Naive B cell (primary cell): ENCODE measurements at places on chromosomes 12 and 14. TPM values are rescaled to one million over a fixed set of nuclear protein-coding genes. Genes with fewer than 3 reads are reported as not detected.

GZMB gene
- 3.2 TPM for polyA plus RNA-seq

SLC39A2 gene
- polyA plus RNA-seq, result not detected

LGR5 gene
- polyA plus RNA-seq, result not detected

ZNF891 gene
- polyA plus RNA-seq, result 1.5 TPM

IL22 gene
- not detected for polyA plus RNA-seq

AQP2 gene
- not detected for polyA plus RNA-seq

ZC3H14 gene
- polyA plus RNA-seq, result 45.9 TPM

OAS2 gene
- polyA plus RNA-seq, result 29.3 TPM

TULP3 gene
- polyA plus RNA-seq, result 8.8 TPM

PLA2G1B gene
- not detected for polyA plus RNA-seq

DNA sequence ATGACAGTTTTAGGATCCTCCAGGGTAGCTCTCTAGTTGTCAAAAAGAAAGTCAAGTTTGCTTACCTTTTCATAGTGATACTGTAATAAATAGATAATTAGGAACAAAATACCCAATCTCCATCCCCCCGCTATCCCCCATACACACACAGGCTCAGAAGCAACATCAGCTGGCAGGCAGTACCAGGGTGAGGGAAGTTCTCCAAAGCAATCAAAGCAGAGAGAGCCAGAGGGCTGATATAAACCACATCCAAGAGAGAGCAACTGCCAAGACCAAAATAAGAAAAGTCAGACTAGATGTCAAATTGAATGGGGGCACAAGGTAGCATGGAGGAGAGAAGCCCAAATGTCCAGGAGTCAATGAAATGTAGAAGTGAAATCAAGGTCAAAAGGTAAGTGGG lies 80.2 kb upstream of the PTPRR start:
- no peak for DNase-seq

GRCh38 chr14:58912799-58913432 lies 275.2 kb downstream of the DACT1 start:
- no peak for DNase-seq

GRCh38 chr12:76030341-76031080 lies 1.1 kb downstream of the PHLDA1 start:
- peak; percentile 24 for DNase-seq

- no peak for DNase-seq
Observed at GRCh38 chr14:37711831-37712475, 116.5 kb downstream of the TTC6 start.

- no peak for DNase-seq
Observed at GRCh38 chr14:59123975-59124374, 64.5 kb upstream of the DAAM1 start.

- DNase-seq, result no peak
Observed at GRCh38 chr12:93135286-93136239, 206.5 kb upstream of the EEA1 start.

GRCh38 chr12:130919086-130919485 lies 34.6 kb upstream of the ADGRD1 start:
- DNase-seq, result no peak

GRCh38 chr14:106875503-106875902 lies 1349.1 kb downstream of the TMEM121 start:
- peak; percentile 69 for DNase-seq

DNA sequence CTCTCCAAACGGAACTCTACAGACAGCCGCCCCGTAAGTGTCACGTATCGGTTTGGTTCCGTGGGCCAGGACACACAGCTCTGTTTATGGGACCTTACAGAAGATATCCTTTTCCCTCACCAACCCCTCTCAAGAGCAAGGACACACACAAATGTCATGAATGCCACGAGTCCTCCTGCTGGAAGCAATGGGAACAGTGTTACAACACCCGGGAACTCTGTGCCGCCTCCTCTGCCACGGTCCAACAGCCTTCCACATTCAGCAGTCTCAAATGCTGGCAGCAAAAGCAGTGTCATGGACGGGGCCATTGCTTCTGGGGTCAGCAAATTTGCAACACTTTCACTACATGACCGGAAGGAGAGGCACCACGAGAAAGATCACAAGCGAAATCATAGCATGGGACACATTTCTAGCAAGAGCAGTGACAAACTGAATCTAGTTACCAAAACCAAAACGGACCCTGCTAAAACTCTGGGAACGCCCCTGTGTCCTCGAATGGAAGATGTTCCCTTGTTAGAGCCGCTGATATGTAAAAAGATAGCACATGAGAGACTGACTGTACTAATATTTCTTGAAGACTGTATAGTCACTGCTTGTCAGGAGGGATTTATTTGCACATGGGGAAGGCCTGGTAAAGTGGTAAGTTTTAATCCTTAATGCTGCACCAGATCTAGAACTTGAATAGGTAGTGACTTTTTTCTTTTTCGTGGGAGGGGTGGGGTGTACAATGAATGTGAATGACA lies 69.7 kb downstream of the WDR20 start:
- no peak for DNase-seq

- DNase-seq, result no peak
Observed at GRCh38 chr14:52703225-52703624, 3.8 kb upstream of the PSMC6 start.

- no peak for DNase-seq
Observed at GRCh38 chr12:76375939-76376338, 27.7 kb upstream of the BBS10 start.

- DNase-seq, result no peak
Observed at GRCh38 chr12:22923768-22924167, 298.8 kb downstream of the ETNK1 start.

- no peak for DNase-seq
Observed at GRCh38 chr12:120719496-120720233, 6.0 kb upstream of the ACADS start.

- DNase-seq, result no peak
Observed at GRCh38 chr14:61751475-61751989, 10.7 kb upstream of the SNAPC1 start.

DNA sequence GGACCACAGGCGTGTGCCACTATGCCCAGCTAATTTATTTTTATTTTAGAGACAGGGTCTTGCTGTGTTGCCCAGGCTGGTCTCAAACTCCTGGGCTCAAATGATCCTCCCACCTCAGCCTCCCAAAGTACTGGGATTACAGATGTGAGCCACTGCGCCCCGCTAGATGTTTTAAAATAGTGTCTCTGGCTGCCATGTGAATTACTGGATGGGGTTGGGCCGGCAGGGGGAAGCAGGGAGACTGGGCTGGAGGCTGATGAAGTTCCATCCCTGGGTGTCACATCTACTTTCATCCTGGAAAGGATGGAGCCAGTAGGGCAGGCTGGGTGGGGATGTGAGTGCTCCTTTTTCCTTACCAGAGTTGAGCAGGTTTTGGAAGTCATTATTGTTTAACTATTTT lies 46.1 kb downstream of the DNAH10 start:
- no peak for DNase-seq

DNA sequence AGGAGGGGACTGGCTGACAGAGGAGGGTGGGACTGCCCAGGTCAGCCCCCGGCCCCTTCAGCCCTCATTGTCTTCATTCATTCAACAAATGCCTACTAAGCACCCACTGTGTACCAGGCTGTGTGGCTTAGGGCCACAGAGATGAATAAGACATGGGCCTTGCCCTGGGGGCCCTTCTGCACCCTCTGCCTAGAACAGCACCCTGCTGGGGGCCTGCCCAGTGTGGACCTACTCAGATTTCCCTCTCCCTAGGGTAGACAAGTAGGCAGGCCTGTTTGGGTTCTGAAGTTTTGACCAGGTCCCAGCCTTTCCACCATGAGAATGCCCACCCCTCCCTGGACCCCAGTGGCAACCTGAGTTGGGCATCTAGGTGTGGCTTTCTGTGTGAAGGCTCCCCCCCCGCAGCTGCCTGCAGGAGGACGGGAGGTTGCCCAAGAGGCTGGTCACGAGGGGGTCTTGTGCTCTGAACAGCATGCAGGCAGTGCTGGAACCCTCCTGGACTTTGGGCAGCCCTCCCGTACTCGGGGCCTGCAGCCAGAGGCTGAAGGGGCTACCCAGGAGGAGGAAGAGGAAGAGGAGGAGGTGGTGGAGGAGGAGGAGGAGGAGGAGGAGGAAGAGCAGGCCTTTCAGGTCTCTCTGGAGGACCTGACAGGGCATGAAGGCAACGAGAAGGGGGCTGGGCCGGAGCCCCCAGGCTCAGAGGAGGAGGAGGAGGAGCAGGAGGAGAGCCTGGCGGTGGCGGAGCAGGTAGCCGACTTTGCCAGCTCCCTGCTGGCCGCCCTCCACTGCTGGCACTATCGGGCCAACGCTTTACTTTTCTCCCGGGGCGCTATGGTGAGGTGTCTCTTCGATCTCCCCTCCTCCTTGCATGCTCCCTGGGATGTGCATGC lies 33.4 kb downstream of the PLEKHG3 start:
- DNase-seq, result no peak

DNA sequence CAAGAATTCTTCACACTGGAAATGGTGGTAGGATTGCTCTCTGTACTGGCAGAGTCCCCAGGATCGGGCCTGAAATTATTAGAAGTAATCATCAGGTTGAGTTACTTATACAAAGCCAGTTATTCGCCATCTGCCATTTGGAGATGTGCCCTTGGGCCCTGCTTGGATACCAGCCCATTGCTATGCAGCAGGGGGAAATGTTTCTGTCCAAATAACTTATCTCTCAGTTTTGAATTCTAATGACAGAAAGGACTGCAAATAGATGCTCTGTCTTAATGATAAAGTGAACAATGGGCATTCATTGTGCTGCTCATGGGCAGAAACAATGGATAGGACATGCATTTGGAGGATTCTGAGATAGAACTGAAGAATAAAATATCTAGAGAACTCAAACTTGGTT lies 139.1 kb upstream of the PELI2 start:
- no peak for DNase-seq

GRCh38 chr12:103547376-103547775 lies 39.7 kb upstream of the STAB2 start:
- DNase-seq, result no peak

DNA sequence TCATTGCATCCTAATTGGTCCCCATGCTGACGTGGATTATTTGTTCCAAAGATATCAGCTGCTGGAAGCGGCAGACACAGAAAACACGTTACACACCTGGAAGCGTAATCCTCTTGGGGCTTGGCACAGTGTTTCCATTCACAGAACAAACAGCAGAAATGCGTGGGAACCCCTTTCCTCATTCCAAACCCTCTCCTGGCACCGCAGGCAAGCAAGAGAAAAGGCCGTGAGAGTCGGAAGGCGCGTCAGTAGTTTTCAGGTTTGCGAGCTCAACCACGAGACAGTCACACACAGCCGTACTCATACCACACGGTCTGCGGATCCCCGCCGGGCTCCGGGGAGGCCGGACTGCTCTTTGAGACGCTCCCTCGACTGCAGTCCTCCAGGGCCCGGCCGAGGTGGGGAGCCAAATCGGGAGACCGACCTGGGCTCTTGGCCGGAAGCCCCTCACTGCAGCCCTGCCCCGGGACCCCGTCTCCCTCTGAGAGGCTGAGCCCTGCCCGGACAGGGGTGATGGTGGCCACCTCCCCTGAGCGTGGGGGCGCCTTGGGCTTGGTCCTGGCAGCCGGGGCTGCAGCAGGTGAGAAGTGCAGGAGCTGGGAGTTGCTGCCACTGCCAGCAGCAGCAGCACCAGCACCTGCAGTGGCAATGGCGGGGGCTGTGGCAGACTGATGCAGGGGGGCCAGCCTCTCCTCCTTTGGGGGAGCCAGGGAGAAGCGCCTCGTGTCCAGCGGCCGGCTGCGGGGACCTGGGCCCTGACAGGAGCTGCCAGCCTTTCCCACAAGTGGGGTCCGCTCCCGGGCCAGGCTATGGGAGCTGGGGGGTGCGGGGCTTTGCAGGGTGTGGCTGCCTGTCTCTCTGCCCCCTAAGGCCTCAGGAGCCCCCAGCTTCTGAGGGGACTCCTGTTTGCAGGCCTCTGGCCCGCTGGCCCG lies 28.1 kb upstream of the GPR68 start:
- DNase-seq, result no peak

- no peak for DNase-seq
Observed at GRCh38 chr14:70098250-70098809, 90.4 kb downstream of the SLC8A3 start.

GRCh38 chr12:59396919-59397318 lies 198.9 kb upstream of the SLC16A7 start:
- DNase-seq, result no peak

DNA sequence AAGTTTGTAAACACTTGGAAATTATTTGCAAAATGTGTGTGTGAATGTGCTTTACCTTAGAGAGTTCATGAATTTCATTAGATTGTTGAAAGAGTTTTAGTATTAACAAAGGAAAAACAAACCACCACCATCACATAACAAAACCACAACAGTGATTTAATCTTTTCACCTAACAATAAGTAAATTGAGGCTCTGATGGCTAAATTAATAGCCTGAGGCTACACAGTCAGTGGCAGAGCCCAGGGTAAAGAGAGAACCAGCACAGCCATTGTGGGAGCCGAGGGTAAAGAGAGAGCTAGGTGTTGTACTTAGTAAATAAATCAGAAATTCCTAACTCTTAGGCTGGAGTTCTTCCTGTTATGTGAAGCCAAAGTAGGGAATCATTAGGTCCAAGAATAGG lies 51.2 kb upstream of the CAPRIN2 start:
- DNase-seq, result no peak

DNA sequence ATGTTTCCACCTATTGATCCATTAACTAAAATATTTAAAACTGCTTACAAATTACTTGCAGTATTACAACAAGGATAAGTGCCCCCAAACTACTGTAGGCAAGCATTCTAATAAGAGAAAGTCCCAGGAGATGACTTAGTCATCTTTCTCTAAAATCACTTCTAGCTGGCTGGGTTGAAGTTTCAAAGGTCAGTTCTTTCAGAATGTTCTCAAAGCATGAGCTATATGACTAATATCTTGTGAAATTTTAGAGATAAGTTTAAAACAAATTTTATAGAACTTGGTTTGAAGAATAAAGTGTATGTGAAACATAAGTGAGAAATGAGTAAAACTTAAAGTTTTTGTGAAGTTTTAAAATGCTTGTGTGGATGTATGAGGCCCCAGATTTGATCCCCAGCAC lies 24.3 kb upstream of the OR6J1 start:
- DNase-seq, result no peak

DNA sequence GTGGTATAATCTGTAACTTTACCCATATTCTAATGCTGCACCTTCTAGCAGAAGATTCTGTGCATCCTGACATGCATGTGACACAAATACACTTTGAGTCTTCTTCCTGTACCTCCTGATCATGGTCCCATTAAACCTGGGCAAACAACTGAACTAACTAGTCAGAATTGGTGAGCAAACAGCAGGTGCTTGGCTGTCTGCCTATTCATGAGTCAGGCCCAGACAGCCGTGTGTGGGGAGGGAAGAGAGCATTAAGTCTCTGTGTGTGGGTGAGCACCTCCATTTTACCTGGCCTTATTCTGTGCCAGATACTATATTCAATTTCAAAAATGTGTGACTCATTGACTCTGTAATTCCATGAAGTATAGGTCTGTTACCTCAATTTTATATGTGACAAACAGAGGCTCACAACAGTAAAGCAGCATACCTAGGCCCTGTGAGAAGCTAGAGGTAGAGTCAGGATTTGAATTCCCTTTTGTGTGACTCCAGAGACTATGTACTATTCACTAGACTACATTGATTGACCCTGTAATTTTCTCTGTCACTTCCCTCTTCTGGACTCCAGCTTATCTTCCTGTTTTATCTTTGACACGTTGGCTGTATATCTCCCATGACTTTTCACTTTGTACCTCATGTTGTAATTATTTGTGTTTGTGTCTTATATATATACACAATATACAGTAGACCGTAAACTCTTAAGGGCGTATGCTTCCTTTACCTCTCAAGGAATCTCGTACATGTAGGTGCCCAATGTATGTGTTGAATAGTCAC lies 32.2 kb downstream of the SUSD6 start:
- DNase-seq, result no peak

- no peak for DNase-seq
Observed at GRCh38 chr12:108308395-108309085, 30.6 kb downstream of the CMKLR1 start.

GRCh38 chr14:99675382-99675835 lies 8.7 kb upstream of the CYP46A1 start:
- no peak for DNase-seq
